ENCODE measurements at places on chromosomes 5 and 9.

DNA sequence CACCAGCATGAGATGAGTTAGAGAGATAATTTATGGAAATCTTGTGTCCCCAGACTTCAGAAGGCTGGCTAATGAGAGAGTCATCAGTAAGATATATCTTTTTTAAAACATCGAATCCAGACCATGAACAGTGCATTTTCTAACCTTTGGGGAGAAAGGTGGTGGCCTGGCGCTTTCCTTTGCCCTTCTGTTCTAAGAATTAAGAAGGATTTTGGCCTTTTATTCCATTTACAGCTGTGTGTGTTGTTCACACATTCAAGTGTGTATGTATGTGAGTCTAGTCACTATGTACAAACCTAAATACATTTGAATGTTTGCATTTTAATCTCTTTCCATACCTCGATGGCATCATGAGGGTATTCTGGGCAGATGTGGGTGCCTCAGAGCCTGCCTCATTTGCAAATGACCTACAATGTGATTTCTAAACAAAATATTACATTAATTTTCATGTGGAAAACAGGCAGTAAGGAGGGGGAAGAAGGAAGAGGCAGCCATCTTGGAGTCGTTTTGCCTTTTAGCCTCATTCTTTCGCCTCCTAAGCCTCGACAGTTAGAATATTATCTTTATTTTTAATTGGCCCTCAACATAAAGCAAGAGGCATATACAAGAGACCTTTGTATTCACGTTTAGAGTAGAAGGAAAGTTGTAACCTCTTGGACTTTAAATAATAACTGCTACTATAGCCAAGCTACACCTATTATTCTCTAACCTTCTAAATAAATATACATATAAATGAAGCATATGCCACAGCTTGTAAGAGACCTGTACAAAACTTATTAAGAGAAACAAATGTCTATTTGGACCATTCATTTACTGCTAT is 125.3 kb upstream of the TMEM161B start:
- DNase-seq, result no peak

- DNase-seq, result no peak
Measured at GRCh38 chr5:1757511-1757910, 42.1 kb downstream of the MRPL36 start.

DNA sequence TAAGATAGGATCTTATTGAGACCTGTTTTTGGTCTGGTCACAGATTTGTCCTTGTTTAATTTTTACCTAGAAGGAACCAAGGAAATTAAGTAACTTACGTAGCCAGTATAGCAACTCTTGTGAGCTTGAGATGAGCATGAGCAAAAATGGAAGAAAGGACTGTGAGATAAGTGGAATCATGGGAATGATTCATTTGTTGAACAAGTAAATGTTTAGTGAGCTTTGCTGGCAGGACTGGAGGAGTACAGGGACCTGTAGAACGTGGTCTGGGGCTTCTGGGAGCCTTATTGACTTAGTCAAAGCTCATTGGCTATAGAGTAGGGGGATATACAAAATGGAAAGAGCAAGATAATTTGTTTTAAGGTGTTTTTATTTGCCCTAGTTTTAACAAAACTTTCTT is 3.0 kb downstream of the RAD23B start:
- DNase-seq, result no peak

- no peak for DNase-seq
Measured at GRCh38 chr9:116959809-116960208, 272.7 kb downstream of the TRIM32 start.

GRCh38 chr5:133938039-133938821 is 30.2 kb downstream of the C5orf15 start:
- no peak for DNase-seq

DNA sequence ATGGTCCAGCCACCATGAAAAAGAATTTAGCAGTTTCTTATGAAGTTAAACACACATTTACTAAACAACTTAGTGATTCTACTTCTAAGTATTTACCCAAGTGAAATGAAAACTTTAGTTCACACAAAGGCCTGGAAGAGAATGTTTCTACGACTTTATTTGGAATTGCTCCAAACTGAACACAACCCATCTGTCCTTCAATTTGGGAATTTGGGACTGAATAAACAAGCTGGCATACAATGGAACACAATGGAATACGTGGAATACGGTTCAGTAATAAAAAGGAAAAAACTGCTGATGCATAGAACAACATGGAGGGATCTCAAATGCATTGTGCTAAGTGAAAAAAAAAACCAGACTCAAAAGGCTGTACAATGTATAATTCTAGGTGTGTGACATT is 44.6 kb upstream of the BASP1 start:
- DNase-seq, result no peak

DNA sequence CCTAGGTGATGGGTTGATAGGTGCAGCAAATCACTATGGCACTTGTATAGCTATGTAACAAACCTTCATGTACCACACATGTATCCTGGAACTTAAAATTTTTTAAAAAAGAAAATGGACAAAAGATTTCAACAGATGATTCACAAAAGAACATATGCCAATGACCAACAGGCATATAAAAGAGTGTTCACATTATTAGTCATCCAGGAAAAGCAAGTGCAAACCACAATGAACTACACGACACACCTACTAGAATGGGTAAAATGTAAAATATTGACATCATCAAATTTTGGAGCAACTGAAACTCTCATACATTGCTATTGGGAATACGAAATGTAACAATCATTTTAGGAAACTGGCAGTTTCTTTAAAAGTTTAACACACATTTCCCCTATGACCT is 109.9 kb downstream of the YIPF5 start:
- no peak for DNase-seq

DNA sequence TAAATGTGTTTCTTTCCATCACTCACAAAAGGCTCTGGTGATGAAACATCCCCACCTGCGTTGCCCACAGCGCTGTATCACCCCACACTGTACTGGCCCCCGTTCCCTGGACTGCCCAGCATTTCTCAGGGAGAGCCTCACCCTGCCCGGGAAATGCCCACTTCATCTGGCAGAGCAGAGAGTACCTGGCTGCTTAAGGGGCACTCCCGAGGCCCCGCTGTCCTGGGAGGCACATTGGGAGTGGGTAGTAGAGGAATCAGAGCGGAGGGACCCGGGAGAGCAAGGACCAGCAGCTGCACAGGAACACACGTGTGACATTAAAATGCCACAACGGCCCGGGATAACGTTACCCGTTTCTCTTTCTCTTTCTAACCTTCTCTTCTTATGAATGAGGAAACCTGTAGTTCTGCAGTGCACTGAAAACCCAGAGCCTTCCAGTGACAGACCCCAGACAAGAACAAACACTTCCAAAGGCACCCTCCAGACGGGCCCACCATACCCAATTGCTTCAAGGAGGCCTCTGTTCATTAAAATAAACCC is 110.0 kb downstream of the ROR2 start:
- DNase-seq, result no peak

DNA sequence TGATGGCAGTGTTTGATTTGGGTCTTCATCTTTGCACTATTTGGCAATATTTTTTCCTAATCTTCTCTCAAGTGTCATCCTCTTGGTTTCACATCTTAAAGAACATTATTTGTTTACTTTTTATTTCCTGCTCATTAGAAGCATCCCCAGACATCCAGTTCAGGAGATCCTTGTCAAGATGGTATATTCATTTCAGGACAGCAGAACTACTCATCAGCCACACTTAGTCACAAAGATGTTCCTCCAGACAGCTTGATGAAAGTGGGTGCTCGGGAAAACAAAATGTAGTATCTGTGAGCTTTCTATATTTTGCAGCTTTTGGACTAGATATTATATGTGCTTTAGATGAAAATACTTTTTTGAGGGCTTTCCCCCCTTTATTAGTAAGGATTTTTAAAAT is 72.1 kb upstream of the SREK1 start:
- no peak for DNase-seq

GRCh38 chr9:117744856-117745389 is 40.7 kb downstream of the TLR4 start:
- DNase-seq, result no peak

DNA sequence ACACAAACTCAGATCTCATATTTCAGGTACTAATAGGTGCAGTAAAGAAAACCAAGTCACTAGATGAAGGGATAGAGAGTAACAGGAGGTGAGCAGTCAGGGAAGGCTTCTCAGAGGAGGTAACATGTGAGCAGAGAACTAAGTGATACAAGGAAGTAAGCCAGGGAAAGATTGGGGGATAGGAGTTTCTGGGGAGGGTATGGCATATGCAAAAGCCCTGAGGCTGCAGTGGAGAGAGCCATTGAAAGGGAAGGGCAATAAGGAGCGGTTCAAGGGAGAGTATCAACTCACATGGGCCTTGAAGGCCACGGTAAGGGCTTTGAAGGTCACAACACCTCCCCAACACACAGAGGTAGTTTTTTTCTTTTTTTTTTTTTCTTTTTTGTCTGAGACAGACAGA is 6.9 kb downstream of the OLFML2A start:
- DNase-seq, result no peak

- no peak for DNase-seq
Measured at GRCh38 chr5:132243366-132243977, 14.0 kb upstream of the PDLIM4 start.

- DNase-seq, result no peak
Measured at GRCh38 chr5:168976311-168976970, 324.5 kb downstream of the SLIT3 start.

DNA sequence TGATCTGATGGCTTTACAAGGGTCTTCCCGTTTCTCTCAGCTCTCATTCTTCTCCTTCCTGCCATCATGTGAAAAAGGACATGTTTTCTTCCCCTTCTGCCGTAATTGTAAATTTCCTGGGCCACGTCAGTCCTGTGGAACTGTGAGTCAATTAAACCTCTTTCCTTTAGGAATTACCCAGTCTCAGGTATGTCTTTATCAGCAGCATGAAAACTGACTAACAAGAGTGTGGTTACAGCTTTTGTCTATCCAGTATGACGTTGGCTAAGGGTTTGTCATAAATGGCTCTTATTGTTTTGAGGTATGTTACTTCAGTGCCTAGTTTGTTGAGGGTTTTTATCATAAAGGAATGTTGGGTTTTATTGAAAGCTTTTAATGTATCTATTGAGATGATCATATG is 501.6 kb downstream of the CAAP1 start:
- no peak for DNase-seq

GRCh38 chr9:122217640-122218039 is 11.1 kb downstream of the LHX6 start:
- no peak for DNase-seq

DNA sequence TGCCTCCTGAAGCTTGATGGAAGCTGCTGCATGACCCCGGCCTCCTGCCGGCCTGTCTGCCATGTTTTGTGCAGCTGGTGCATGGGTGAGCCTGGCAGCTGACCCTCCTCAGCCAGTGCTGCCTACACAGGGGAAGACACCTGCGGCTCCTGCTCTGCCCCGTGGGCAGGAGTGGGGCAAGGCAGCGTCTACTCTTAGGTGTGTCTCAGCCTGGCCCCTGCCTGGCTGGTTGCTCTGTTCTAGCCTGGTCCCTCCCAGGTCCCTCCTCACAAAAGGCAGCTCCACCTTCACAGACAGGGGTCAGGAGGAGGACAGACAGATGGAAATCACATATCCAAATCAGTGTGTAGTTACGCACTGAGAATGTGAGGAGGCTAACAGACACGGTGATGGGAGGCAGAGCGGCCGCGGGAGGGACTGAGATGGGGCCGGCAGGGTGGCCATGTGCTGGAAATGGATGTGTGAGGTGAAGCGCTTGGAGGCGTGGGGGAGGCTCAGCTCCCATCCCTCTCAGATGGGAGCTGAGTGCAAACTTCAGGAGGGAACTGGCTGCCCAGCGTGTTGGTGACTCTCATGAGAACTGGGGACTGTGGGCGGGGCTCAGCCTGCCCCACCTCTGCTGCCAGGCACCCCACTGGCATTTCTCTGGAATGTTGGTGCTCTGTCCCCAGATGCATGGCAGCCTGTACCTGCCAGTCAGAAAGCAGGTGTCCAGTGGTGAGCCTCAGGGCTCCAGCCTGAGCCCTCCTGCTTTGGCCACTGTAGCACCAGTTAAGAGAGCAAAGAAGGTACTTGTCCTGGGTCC is 43.4 kb downstream of the PPARGC1B start:
- DNase-seq, result no peak

GRCh38 chr5:112532654-112533360 is 113.7 kb upstream of the EPB41L4A start:
- DNase-seq, result no peak

- no peak for DNase-seq
Measured at GRCh38 chr9:105972466-105973204, 278.3 kb downstream of the TMEM38B start.

DNA sequence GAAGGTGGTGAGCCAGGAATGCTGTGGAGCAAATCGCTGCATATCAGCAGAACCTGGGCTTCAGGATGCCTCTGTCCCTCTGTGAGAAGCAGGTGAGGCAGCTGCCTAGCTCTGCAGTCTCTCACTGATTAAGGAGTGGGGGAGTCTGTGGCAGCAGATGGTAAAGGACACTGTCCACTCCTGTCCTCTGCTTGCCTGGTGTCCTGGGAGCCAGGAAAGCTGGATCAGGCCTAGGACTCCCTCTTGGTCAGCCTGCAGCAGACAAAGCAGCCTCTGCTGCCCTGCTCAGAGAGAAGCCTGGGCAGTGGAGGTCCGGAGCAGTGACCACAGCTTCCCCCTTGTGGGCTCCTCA is 214.7 kb downstream of the HSPA4 start:
- DNase-seq, result no peak

DNA sequence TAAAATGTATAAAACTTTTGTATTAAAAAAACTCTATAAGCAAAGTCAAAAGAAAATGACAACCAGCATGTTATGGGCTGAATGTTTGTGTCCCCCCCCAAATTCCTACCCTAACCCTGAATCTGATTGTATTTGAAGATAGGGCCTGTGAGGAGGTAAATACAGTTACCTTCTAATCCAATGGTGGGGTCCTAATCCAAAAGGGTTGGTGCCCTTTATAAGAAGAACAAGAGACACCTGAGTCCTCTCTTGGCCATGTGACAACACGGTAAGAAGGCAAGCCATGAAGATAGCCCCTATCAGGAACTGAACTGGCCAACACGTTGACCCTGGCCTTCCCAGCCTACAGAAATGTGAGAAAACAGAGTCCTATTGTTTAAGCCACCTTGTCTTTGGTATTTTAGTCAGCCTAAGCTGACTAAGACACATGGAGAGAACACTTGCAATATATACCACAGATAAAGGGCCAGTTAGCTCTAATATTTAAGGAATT is 49.7 kb upstream of the AKNA start:
- no peak for DNase-seq

GRCh38 chr9:82105729-82106128 is 117.2 kb downstream of the SPATA31D1 start:
- no peak for DNase-seq

Data from stimulated activated CD8-positive, alpha-beta memory T cell treated with anti-CD3 and anti-CD28 coated beads, Interleukin-4, amount 100 ng/mL, for 1 hour (primary cell).